Tibial nerve (tissue), 4 donors: ENCODE measurements at places on chromosomes 3 and 15. TPM values are rescaled to one million over a fixed set of nuclear protein-coding genes. Genes with fewer than 3 reads are reported as not detected.

Gene FOXB1
- total RNA-seq = not detected

Gene BCL2A1
- 0.59 TPM for total RNA-seq

Gene LRRC34
- total RNA-seq = 5.1 TPM

DNA sequence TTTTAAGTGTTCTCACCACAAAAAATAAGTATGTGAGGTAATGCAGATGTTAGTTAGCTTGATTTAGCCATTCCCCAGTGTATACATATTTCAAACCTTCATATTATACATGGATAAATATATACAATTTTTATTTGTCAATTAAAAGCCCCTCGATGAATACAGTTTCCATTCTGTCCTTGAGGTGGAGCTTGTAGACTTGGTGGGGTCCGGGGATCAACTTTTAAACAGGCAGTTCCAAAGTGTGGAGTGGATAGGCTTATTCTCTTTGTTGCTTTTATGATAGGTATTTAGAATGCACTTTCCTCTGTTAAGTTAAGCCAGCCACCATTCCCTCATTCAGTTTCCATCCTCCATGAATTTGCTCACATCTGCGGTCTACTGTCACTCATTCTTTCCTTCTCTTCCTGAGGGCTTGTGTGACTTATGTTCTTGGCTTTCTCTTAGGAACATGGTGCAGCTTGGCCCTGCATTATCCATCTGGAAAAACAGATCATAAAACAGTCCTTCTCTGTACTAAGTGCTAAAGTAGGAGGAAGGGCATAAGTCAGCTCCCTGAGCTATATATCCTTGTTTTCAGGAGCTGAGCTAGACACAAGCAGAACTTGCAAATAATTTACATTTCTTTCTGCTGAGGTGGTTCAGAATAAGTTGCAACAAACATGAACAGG, 149.1 kb downstream of the NFKBIZ start:
- H3K4me1 ChIP-seq = no peaks in the 10 kb centered on the region
- no peaks in the 10 kb centered on the region for H3K27me3 ChIP-seq
- H3K27ac ChIP-seq = no peak overlapping the region
- DNase-seq = no peak
- no peaks in the 10 kb centered on the region for H3K36me3 ChIP-seq

DNA sequence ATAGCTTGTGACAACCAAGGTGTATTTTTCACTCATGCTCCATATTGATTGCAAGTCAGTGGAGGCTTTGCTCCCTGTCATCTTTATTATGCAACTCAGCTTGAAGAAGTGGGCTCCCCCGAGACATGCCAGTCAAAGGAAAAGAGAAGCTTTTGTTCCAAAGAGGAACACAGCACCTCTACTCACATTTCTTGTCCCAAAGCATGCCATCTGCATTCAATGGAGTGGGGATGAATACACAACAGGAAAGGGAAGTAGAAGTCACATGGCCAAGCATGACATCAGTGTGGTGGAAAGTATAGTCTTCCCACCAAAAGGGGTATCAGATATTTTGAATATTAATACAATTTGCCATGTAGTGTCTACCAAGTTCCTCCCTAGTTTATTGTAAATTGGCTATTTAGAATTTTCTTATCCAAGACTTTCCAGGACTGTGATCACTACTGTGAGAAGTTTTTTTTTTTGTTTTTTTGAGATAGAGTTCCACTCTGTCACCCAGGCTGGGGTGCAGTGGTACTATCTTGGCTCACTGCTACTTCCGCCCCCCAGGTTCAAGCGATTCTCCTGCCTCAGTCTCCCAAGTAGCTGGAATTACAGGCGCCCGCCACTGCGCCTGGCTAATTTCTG, 114.5 kb downstream of the GMPS start:
- no peaks in the 10 kb centered on the region for H3K4me1 ChIP-seq
- H3K27ac ChIP-seq = no peak overlapping the region
- DNase-seq = no peak
- H3K27me3 ChIP-seq = no peaks in the 10 kb centered on the region
- H3K4me3 ChIP-seq = no peak overlapping the region

DNA sequence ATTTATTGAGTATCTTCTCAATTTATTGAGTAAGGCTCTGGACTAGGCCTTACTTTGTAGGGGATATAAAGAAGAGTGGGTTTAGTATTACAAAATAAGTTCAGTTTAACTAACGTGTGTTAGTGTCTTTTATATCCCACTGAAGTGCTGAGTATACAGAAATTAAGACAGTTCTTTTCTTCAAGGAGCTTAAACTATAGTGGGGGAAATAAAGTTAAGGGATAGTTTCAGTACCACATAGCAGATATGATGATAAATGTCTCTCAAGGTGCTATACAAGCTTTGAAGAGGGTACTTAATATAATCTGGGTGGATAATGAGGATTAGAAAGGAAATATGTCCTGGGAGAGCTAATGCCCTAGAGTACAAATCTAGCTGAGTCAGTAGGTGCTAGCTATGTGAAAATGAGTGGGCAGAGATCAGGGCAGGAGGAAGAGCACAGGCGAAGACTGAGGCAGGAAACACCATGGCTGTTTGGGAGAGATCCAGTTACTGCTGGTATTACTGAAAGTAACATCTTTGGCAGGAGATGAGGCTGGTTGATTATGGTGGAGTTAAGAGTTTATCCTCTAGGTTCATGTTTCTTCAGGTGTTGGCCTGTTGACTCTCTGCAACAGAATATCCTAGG, 46.0 kb downstream of the TEX9 start:
- no peaks in the 10 kb centered on the region for H3K27me3 ChIP-seq
- no peak overlapping the region for H3K4me3 ChIP-seq
- no peaks in the 10 kb centered on the region for H3K4me1 ChIP-seq
- no peak overlapping the region for H3K27ac ChIP-seq

GRCh38 chr3:163890661-163891060, 1187.6 kb downstream of the SI start:
- H3K27me3 ChIP-seq = no peaks in the 10 kb centered on the region
- no peak for DNase-seq
- H3K4me1 ChIP-seq = no peaks in the 10 kb centered on the region
- no peak overlapping the region for H3K4me3 ChIP-seq
- H3K36me3 ChIP-seq = no peaks in the 10 kb centered on the region
- no peak overlapping the region for H3K27ac ChIP-seq

DNA sequence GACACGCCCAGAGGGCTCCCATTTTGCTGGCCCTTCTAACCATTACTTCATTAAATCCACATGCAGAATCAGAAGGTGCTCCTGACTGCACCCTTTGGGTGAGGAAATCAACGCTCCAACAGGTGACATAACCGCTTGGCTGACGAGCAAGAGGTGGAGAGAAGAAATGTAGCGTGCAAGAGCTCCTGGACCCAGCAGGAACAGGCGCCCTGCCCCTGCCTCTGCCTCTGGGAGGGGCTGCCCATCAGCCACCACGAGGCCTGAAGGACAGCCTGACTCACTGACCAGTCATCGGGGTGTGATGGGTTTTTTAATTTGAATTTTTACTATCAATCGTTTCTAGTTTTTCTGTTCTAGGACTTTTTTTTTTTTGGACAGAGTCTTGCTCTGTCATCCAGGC, 218.2 kb downstream of the ADAMTS17 start:
- no peak for DNase-seq
- peaks cover 11% of the 10 kb centered on the region for H3K4me1 ChIP-seq
- no peak overlapping the region for H3K27ac ChIP-seq
- H3K4me3 ChIP-seq = no peak overlapping the region
- no peaks in the 10 kb centered on the region for H3K36me3 ChIP-seq

GRCh38 chr15:27433604-27434003, 462.6 kb downstream of the GABRG3 start:
- no peak for DNase-seq
- H3K4me1 ChIP-seq = no peaks in the 10 kb centered on the region
- H3K4me3 ChIP-seq = no peak overlapping the region
- H3K36me3 ChIP-seq = no peaks in the 10 kb centered on the region

DNA sequence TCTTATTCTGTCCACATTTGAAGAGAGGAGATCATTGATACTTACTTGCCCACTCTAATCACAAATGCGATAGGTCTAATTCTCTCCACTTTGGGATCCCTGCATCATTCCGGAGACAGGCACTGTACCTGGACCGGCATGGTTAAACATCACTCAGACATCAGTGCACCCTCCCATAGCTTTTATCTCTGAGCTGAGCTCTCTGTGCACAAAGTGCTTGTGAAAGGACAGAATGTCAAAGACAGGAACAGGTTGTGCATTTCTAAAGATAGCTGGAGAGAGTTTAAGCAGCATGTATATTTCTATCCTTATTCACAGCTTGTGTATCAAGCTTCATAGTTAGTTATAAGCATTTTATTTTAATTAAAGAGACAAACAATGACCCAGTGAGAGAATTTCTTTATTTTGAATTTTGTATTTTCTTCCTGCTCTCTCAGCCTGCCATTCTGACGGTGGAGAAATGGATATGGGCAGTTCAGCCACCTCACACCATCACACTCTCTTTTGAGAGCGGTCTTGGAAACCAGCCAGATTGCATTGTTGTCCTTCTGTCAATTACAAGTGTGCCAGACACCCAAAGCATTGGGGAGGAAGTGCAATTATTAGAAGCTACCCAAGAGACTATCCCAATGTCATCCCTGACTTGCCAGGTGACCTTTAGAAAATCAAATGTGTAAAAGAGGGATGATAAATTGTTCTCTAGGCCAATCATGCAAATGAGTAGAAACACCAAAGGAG, 65.2 kb upstream of the CHL1 start:
- no peak for DNase-seq
- H3K4me1 ChIP-seq = no peaks in the 10 kb centered on the region
- H3K36me3 ChIP-seq = no peaks in the 10 kb centered on the region
- no peak overlapping the region for H3K4me3 ChIP-seq
- no peak overlapping the region for H3K27ac ChIP-seq

GRCh38 chr15:59364248-59364647, 8.4 kb downstream of the MYO1E start:
- H3K4me1 ChIP-seq = peaks cover 24% of the 10 kb centered on the region
- no peak overlapping the region for H3K4me3 ChIP-seq
- no peak for DNase-seq
- no peaks in the 10 kb centered on the region for H3K27me3 ChIP-seq
- no peak overlapping the region for H3K27ac ChIP-seq
